ENCODE measurements at places on chromosomes 5 and 9.

DNA sequence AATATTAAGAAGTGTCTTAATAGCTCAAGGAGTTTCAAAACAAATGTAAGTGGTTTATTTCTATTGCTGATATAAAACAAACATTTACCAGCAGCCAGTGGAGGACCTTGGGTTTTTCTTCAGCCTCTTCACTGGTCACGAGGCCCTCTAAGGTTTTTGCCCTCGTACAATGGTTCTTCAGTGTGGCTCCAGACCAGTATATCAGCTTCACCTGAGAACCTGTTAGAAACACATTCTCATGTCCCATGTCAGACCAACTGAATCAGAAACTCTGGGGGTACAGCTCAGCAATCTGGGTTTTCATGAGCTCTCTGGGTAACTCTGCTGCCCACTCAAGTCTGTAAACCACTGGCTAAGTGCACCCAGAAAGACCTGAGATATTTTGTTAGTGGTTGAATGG lies 12.9 kb downstream of the WWC1 start:
- no peak for DNase-seq

- DNase-seq: no peak
These were observed 129.7 kb upstream of the PDE4D start for GRCh38 chr5:60023255-60023654.

DNA sequence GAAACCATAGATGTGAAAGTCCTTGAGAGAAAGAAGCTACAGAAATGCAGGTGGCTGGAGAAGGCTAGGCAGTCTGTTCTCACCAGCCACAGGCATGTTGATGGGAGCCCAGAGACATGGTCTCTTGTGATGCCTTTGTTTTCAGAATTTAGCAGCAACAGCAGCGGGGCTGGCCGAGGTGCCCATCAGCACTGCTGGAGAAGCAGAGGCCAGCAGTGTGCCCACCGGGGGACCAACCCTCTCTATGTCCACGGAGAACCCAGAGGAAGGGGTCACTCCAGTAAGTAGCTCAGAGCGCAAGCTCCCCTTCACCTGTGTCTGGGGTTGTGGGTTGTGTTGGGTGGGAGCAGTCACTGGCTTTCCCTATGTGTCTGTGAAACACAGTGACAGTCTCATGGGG lies 59.6 kb downstream of the COL15A1 start:
- DNase-seq: no peak

DNA sequence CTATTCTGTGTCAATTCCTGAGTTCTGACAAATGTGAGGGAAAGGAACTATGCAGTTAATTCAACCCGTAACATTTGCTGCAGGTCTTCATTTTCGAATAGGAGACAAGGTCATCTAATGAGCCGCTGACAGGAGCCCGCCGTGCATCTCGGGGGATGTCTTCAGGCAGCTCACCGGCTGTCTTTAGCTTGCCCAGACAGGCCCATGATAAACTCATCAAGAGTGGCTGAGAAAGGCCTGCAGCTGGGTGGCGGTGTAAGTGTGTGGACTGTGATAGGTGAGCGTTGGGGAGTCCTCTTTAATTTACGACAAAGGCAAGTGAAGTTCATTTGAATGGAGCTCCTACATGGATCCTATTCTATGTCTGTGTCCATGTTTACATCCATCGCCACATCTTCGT lies 190.5 kb downstream of the ADCY2 start:
- no peak for DNase-seq

DNA sequence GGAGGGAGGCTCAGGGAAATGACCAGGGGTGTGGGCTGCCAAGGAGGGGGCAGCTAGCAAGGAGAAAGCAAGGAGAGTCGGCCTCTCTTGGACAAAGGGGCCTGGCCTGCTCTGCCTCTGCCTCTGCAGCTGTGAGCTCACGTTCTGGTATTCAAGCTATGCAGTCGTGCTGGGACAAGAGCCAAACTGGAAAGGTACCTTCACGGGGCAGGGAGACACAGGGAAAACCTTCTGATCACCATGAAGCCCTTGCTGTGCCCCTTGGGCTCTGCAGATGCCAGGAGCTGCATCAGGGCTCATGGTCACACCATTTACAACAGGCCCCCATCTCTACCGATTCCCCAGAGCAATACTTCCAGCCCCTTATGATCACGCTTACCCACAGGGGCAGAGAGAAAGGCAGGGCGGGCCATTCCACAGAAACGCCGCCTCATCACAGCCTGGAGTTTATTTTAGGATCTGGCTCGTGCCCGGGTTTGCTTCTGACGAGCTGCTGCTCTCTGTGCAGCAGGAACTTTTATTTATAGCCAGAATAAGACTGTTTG lies 63.2 kb downstream of the PRRT1B start:
- no peak for DNase-seq
